D341Med (cell line): ENCODE measurements at places on chromosomes 5 and 9.
A peak's percentile ranks its signal among the peaks of the same experiment; 100 is the strongest.

DNA sequence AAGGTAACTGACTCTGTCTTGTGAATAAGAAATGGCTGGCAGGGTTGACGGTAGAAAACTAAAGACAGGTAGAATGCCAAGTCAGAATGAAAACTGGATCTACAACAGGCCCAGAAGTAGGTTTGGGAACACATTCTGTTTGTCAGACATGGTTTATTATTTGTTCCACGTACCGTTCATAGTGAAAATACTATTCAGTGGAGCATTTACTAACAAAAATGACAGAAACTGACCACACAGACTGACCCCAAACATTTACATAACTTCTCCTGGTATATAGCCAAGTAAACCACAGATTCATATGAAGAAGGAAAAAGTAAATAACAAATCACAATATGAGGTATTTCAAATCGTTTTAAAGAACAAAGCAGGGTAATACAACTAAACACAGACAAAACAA is 73.7 kb downstream of the SLC38A9 start:
- DNase-seq: no peak

DNA sequence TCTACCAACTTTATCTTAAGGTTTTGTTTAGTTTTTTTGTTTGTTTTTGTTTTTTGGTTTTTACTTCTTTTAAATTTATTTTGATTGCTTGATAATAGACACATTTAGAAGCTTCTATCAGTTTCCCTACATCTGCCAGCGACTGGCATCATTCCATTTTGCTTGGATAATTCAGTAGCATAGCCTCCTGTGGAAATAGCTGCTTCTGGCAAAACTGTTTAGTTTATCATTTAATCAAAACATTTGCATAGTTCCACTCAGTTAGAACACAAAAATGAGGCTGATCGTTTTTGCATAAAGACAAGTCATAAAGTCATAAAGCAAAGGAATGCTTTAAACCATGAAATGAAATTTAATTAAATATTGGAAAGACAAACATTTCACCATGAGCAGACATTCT is 133.7 kb upstream of the NFIL3 start:
- DNase-seq: no peak

GRCh38 chr9:126756876-126757415 is 47.9 kb upstream of the ZBTB43 start:
- no peak for DNase-seq

DNA sequence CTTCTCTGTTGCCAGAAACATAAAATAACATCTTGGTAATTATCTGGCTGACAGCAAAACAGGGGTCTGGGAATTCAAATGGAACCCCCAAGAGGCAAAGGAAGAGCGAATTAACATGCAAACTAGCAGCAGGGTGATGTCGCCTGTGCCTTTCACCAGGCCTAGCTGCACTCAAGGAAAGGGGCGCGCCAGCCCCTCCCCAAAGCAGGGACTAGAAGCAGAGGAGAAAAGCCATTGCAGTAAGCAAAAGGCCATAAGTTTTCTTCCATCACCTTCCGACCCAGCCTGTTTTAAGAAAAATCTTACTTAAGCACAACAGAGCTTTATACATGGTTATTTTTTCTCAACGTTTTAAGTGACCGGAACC is 539 bp downstream of the POC5 start:
- peak; percentile 25 for DNase-seq

- peak; percentile 58 for DNase-seq
These were observed 46.4 kb upstream of the SLCO6A1 start for GRCh38 chr5:102545175-102545574.

- no peak for DNase-seq
These were observed 131.9 kb downstream of the MAST4 start for GRCh38 chr5:66728049-66728448.

DNA sequence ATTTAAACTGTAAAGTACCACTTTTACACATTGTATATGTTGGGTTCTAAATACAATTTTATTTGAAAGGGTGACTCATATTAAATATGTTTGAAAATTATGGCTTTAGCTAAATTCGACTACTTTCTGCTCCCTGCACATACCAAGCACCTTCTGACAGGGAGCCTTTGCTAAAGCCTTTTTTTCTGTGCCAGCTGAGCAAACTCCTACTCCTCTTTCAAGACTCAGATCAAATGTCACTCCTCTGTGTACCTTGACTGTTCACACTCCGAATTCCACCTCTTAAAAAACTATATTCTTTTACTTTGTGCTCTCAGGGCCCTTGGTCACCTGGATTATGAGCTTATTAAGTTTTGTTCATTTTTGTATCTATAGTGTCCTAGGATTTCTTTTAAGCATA is 6.5 kb upstream of the OXCT1 start:
- no peak for DNase-seq

GRCh38 chr9:101995231-101995630 is 256.8 kb upstream of the GRIN3A start:
- DNase-seq: no peak

DNA sequence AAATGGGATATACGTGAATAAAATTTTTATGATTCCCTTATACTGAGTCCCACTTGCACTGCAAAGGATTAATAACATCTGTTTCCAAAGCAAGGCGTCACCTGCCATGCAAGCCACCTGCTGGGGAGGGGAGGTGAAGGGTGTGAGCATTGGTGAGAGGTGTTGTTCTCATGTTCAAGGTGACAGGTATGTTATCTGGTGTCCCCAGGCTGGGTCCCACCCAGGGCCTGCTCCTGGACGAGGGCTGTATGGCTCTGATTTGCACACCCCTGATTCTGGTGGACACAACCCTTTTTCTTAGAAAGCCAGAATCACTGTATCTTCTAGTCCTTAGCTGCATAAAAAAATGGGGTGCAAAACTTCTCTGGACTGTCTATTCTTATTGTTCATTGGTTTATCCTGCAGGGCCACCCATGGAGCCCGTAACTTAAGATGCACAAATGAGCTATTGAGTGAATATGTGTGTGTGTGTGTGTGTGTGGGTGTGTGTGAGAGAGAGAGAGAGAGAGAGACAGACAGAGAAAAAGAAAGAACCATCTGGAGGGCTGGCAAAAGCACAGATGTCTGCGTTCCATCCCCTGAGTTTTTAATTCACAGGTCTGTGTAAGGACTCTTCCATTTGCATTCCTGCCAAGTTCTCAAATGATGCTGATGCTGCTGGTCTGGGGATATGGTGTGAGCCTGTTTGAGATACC is 53.7 kb downstream of the SYK start:
- no peak for DNase-seq

DNA sequence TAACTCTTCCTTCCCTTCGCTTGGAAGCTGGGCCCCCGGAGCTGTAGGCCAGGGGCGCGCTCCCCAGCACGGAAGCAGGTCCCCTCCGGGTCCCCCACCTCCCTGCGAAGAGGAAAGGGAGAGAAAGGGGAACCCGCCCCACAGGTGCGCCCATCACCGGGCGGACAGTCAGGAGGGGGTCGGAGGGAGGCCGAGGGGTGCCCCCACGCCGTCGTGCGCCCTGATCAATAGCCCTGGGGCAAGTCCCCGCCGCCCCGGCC is 793 bp downstream of the AGPAT2 start:
- no peak for DNase-seq

DNA sequence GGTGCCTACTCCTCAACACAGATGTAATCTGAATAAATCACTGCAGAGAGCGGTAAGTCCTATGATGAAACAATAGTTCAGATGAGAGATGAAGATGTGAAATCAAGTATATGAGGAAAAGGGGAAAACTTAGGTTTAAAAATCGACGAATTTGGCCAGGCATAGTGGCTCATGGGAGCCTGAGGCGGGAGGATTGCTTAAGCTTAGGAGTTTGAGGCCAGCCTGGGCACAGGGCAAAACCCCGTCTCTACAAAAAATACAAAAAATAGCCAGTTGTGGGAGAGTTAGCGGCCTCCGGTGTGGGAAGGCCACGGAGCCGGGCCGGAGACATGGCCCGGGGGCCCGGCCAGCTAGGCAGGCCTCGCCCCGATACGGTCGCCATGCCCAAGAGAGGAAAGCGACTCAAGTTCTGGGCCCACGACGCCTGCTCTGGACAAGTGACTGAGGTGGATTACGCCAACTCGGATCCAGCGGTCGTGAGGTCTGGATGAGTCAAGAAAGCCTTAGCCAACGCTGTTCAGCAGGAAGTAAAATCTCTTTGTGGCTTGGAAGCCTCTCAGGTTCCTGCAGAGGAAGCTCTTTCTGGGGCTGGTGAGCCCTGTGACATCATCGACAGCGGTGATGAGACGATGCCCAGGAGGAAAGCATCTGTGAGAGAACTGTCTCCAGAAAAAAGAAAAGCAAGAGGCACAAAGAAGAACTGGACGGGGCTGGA is 62.8 kb upstream of the SUB1 start:
- no peak for DNase-seq

- DNase-seq: peak; percentile 86
These were observed 136.7 kb downstream of the CAVIN4 start for GRCh38 chr9:100714372-100715099.

GRCh38 chr5:157069949-157070348 is 11.0 kb upstream of the HAVCR1 start:
- DNase-seq: no peak

DNA sequence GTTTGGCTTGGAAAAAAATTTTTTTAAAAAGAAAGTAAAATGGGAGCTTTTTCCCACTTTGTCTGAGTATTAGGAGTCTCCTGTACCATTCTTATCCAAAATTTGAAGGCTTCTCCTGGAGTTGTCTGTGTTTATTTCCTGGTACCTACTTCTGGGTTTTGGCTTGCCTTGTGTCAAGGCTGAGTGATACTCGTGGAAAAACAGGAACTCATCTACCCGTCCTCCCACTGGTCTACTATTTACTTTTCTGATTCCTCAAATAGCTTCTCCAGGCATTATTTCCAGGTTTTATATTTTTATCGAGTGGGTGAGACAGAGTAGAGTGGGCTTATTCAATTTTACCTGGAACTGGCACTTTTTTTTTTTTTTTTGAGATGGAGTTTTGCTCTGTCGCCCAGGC is 99.4 kb downstream of the RMI1 start:
- DNase-seq: no peak
